GOT3 (cell line): ENCODE measurements at places on chromosomes 2 and 18.

- DNase-seq = no peak
Observed at GRCh38 chr2:157324331-157324843, 1.2 kb downstream of the ERMN start.

DNA sequence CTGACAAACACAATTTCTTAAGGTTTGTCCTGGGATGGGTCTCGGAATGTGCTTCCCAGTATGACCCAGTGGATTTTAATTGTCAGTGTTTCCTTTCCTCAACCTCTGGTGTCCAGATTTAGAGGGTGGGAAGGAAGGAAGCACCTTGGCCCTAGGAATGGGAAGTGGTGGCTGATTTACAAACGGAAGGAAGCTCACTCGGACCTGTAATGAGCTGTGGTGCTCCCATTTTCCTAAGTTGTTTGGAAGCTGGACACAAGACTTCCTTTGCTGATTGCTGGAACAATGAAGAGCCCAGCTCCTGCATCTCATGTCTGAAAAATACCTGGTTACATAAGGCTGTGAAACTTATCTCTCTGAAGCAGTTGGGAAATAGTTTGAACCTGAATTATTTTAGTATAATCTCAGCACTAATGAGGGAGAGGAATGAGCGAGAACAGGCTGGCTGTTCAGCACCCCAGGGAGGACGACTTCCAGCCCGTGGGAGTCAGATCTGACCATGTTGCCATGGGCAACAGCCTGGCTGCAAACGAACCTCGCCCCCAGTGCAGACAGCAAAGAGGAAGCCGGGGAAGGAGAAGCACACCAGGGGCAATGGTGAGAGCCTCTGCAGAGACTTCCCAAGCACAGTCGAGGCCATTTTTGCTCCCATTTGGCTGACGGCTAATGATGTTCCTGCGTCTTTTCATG, 74.4 kb upstream of the ASB18 start:
- no peak for DNase-seq

- DNase-seq = no peak
Observed at GRCh38 chr2:120346026-120346666, at the start of gene INHBB. Gene INHBB, plus strand, starts transcription at chr2:120346136. Its CDS starts 53 bp downstream, at chr2:120346189.

- DNase-seq = no peak
Observed at GRCh38 chr2:113136828-113137775, 9.7 kb downstream of the IL1RN start.

DNA sequence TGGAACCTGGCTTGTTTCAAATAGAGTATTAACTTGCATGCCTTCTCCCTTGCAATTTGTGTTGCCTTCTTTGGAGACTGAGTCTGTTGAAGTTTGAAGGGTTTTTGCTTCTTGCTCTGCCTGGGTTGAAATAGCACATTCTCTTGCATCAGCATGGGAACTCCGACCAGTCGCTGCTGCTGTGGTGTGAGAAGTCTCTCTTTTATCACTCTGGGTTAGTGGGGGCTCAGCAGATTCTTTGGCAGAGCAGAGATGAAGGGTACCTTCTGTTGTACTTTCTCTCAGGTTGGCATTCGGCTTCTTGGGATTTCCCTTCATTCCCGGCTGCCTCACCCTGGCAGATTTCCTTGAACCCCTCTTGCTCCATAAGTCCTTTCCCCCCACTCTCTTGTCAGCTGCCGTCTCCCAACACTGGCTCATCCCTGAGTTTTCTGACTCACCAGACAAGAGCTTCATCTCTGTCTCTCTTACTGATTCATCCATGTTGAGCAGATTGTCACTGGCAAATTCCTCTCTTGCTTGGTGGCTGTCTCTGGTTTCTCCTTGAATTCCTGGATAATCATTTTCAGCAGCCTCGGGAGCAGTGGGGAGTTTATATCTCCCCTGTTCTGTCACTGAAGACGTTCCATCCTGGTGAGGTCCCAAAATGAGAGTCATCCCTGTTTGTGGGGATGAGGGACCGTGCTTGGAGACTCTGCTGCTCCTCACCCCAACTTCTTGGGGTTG, 49.9 kb downstream of the ALPK2 start:
- no peak for DNase-seq

DNA sequence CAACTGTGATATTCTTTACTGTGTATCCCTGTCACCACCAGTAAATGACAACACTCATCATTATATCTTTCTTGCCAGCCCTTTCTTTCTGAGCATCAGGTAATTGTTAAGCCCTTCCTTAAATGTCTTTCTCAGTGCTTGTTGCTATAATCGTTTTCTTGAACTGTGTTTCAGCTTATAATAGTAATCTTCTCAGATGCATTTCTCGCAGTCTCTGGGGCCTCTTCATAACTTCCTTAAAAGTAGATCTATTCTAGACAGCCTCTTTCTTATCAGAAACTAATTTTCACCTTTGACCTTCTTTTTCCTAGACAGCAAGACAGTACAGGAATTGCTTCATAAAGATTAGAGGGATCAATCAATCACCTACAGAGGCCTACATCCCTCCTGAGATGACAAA, 648.1 kb downstream of the CPS1 start:
- DNase-seq = no peak
